GM13977 (cell line): ENCODE measurements at places on chromosomes 2 and 18.

- no peak for DNase-seq
Observed at GRCh38 chr2:165877565-165878550, 75.7 kb downstream of the TTC21B start.

GRCh38 chr2:164495491-164496223 lies 125.6 kb downstream of the GRB14 start:
- DNase-seq, result no peak

- DNase-seq, result no peak
Observed at GRCh38 chr2:26618611-26619010, 22.6 kb downstream of the CIB4 start.

DNA sequence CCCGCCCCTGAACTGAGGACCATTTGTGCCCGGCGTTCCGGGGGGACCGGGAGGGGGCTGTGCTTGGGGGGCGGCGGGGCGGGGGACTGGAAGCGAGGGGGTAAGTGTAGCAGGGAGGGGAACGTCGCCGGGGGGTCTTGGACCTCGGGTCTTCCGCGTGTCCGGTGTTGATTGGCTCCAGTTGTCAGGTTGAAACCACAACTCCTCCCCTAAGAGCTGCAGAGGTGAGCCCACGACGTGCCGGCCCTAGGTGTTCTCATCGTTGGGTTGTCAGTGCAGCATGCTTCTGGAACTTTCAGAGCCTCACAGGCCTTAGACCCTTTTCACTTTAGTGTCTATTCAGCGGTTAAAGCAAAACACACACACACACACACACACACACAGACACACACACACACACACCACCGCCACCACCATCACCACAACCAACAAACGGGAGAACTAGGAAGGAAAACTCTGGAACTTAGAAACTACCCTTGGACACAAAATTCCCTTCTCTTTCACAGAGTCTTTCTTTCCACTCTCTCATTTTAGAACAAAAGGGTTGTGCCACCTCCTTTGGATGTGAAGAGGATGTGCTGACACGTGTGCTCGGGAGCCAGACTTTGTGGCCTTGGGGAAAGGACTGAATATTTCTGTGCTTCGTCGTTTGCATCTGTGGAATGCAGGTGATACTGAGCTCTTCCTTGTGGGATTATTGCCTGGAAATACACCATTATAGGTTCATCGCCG lies 6.7 kb upstream of the DLX2 start:
- DNase-seq, result peak; percentile 11

DNA sequence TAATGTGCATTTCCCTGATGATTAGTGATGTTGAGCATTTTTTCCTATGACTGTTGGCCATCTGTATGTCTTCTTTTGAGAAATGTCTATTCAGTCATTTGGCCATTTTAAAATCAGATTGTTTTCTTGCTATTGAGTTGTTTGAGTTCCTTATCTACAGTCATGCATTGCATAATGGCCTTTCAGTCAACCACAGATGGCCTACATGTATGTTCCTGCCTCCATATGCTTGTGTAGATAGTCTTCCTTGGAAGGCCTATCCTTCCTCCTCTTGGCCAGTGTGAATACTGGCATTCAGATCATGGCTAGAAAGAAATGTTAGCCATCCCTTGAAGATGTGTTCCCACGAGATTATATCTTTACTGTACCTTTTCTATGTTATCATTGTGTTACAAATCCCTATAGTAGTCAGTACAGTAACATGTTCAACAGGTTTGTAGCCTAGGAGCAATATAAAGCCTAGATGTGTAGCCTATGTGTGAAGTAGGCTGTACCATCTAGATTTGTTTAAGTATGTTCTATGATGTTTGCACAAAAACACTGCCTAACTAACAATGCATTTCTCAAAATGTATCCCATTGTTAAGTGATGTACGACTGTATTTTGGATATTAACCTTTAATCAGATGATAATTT lies 65.6 kb upstream of the CD302 start:
- no peak for DNase-seq

- no peak for DNase-seq
Observed at GRCh38 chr2:16852651-16853050, 187.0 kb upstream of the CYRIA start.

DNA sequence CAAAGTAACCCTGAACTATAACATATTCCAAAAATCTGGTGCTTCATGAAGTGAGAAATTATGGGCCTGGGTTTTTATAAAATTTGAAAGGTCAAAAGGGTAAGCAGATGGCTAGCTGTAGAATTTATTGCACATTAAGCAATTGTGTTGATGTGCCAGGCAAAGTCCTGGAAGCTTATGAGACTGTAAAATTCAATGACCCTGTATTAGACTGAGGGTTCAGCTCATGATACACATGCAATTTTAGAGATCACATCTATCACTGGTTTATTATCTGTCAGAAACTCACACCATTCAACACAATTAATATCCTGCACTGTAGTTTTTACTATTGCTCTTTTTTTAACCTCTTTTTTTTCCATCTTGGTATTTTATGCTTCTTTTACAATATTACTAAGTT lies 1162.6 kb upstream of the SLC39A10 start:
- no peak for DNase-seq

DNA sequence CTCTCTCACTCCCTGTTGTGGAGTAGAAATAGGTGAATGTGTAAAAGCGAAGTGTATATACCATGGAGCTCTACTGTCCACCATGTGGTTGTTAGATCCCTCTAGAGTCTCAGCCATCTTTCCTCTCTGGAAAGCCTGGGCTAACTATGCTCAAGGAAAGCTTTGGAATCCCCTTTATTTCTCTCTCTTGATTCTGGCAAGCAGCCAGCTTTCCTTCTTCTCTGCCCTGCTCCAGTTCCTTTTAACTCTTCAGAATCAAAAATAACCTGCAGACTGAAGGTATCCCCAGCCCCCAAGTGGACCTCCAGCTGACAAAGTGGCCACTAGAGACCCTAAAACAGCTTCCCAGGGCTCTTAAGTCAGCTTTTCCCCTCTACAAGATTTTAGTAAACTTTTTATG lies 381.9 kb downstream of the PLCL1 start:
- no peak for DNase-seq

DNA sequence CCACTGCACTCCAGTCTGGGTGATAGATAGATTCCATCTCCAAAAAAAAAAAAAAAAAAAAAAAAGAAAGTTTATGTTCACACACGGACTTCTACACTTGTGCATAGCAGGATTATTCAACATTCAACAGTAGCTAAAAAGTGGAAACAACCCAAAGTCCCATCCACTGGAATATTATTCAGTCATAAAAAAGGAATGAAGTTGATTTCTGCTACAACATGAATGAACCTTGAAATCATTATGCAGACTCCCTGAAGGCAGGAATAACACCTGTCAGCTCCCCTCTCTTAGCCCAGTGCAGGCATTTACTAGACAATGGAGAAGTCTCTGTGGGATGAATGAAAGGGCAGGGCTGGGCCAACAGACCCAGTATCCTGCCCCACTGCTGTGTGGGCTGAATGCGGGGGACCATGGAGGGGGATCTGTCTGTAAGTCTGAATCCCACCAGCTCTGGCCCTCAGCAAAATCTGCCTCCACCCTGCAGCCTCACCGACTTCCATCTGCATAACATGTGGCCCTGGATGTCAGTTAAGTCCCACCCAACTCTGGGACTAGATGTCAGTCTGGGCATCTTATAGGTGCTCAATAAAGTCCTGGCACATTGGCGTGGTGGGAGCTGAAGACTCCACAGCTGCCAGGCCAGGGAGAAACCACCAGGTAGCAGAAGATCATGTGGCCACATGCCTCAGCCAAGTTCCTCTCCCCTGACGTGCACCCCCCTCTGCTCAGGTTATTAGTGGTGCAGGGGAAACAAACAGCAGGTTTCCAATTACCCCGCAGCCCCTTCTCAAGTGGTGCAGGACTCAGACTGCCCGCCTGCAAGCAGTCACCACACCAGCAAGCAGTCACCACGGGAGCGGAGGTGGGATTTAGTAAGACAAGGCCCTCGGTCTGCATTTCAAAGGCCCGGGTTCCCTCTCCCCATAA lies 8.9 kb downstream of the ZFP36L2 start:
- no peak for DNase-seq

DNA sequence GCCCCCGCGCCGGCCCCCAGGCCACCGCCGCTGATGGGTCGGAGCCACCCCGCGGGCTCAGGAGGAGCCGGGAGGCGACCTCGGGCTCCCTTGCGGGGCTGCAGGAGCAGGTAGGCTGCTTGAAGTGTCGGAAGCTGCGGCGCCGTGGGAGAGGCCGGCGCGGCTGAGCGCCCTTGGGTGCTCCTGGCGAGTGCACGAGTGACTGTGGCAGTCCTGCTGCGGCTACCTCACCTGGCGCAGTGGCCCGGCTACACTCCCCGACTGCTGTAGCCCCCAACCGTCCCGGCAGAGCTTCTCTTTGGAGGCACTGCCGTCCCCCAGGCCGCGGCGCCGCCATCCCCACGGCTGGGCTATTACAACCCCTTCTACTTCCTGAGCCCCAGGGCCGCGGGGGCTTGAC lies 10.0 kb upstream of the LYPD6 start:
- no peak for DNase-seq

DNA sequence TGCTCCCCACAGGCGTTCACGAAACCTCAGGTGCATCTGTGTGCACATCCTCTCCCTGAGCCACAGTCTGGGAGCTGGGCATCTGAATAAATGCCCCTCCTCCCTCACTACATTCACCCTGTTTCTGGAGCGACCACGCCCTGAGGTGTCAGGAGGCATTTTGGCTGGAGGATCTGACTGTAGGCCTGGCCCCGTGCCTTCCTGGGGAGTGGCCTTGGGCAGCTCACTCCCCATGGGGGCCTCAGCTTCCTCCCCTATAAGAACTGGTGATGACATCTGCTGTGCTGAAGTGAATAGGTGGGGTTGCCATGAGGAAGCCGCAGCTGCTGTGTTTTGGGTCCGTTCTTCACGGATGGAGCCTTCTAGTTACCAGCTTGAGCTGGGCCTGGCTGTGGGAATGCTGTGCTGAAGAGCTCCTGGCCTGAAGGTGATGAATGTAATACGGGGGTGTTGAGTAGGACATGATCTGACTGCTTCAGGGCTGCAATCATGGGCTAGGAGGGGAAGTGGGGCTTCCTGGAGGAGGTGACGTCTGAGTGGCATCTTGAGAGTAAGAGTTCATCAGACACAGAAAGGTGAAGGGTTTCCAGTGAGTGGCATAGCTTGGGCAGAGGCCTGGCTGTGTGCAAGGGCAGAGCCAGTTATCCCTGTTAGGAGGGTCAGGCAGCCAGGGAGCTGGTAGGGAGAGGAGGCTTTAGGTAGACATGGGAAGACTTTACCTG lies 58.2 kb downstream of the GLI2 start:
- DNase-seq, result no peak

DNA sequence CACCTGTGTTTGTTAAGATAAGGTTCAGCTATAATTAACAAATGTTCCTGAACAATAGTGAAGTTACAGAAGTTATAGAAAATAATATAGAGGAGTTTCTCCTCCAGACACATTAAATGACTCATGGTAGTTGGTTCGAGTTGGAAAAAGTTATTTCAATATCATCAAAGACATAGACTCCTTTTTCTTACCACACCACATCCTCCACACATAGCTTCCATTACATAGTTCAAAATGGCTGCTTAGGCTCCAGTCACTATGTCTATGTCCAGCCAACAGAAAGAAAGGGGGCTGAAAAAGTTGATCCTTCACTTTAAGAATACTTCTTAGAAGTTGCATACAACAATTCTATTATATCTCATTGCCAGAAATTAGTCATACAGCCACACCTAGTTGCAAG lies 50.7 kb downstream of the DYNAP start:
- DNase-seq, result no peak

DNA sequence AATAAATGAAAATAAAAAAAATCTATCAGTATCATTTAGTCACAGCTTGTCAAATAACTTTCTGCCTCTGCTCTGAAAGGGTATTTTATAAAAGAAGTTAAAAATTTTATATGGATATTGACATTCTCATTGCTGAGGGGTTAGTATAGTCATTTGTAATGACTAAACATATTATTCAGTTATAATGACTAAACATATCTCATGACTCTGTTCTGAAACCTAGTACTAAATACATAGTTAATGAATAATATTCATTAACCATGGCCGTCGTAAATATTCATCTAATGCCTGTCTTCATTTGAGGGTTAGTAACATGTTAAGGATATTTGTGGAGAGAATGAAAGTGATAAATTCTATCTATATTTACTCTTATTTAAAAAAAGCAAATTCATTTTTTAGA lies 69.1 kb upstream of the MAP4K3 start:
- no peak for DNase-seq

DNA sequence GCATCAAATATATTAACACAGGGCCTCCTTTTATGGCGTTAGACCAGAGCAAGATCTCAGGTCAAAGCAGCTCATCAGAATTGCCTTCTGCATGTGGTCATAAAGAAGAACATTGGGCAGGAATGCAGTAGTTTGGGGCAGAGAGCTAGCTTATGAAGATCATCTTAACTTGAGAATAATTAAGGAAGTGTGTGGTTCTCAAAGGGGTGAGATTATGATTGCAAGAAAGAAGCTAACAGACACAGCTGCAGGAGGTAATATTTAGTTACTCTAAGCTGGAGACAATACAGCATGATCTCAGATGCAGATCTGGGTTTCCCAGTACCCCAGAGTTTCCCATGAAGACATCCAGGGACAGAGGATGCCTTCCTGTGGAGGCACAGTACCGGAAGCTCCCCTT lies 91.6 kb downstream of the TTC27 start:
- no peak for DNase-seq

DNA sequence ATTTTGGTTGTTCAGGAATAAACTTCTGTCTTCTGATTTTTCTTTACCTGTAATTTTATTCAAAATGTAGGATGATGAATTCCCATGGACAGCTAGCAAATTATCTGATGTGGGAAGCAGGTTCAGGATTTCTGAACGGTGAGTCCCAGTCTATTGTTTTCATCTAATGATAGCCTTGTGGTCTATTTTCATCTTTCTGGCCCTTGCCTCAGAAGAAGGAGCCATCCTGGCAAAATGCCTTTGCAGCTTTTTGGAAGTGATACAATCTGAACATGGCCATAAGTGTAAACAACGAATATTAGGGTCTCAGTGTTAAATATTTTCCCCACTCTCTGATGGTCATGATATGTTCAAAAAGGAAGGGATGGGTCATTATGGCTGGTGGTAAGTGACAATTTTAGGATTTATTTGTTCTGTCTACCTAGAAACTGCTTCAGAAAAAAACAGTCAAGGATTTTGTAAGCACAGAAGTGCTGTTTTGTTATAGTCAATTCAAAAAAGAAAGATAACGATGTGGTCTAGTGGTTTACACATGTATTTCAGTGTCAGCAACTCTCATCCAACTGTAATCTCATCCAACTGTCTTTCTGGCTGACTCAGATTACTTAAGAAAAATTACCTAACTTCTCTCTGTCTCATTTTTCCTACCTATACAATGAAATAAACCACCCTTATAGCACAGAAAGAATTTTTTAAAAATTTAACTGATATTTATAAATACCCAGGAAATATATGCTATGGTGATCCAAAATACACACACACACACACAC lies 272.6 kb upstream of the ERBB4 start:
- DNase-seq, result no peak

- DNase-seq, result no peak
Observed at GRCh38 chr2:173033084-173033483, 42.6 kb upstream of the MAP3K20 start.
